ENCODE measurements at places on chromosomes 1 and 21.
A peak's percentile ranks its signal among the peaks of the same experiment; 100 is the strongest.

GRCh38 chr1:178055779-178056471, 38.0 kb upstream of the RASAL2 start:
- DNase-seq: no peak

GRCh38 chr1:67916140-67916886, 83.0 kb upstream of the GNG12 start:
- no peak for DNase-seq

DNA sequence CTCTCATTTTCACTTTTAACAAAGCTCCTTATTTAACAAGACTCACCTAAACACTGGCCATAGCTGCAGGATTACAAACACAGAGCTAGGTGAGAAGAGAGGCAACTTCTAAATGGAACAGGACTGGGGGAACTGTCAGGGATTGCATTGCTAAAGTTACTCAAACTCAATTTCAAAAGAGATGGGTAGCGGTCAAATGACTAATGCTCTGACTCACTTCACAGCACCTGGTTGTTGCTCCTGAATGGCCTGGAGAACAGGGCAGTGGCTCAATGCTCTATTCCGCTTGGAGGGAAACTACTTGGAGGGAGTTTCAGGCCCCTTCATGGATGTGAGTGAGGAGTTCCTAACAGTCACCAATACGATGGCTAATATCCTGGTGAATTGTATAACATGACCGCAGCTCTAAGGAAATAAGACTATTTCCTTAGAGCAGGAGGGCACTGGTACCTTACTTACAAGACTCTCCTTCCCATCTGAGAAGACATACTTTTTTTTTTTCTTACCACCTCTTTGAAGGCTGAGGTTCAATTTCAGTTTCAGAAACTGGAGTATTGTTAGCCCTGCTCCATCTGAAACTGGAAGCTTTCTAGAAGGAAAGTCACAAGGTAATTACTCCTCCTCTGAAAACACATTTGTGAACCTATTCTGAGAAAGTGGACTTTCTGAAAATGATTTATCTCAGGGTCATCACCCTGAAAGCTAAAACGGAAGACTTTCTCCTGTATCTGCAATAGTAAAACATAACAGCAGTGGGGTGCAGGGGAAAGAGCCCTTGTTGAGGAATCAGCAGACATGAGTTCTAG, 9.5 kb downstream of the DPT start:
- no peak for DNase-seq

DNA sequence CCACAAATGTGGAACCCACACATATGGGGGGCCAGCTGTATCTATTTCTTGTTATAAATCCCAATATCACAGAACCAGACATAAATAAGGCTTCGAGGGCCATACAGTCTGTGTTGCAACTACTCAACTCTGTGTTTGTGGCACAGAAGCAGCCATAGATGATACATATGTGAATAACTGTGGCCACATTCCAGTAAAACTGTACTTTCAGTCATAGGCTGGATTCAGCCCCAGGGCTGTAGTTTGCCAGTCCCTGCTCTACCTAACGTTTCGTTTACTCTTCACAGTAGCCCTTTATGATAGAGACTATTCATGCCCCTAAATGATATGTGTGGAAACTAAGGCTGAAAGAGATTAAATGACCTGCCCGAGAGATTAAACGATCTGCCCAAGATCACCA, 48.7 kb downstream of the FHAD1 start:
- no peak for DNase-seq

GRCh38 chr1:228407106-228408040, 738 bp upstream of the TRIM11 start:
- no peak for DNase-seq

DNA sequence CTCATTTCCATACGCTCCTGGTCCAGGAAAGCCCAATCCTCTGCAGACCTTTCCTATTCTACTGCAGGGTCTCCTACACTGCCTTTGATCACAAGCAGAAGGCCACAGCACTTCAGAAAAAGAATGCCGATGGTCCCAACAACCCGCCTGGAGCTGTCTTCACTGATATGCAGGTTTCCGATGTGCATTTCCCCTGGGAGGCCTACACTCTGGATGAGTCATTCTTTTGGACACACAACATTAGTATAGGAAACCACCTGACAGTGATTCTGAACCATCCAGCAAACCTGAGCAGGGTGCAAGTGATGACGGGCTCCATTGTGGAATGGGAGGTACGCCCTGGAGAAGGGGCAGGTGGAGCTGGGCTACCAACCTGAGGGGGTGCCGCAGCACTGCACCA, 15.0 kb downstream of the PCAT6 start:
- no peak for DNase-seq

GRCh38 chr1:205312866-205313562, 8.5 kb downstream of the NUAK2 start:
- no peak for DNase-seq

DNA sequence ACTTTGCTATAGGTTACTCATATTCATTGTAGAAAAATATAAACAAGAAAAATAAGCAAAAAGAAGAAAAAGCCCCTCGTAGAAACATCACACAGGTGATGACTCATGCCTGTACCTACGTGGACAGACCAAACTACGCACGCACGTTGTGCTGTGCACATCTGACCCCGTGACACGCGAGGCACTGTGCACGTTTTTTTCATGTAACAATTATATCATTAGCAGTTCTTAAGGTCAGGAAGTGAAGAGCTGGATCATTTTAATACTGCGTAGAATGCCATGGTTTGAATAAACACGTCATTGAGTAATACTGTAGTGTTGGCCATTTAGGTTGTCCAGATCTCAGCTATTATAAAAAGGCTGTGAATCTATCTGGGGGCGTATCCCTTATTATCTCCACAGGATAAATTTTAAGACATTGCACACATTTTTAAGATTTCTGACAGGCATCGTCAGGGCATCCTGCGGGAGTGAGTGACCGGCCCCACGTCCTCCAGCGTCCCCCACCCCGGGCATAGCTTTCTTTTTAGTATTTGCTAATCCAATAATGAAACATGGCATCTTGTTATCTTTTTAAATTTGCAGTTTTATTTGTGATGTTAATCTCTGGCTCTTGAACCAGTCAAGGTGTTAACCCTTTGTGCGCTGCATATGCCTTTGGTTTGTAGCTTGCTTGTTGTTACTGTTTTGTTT, 23.4 kb upstream of the ADARB1 start:
- no peak for DNase-seq

- DNase-seq: no peak
Measured at GRCh38 chr1:29251164-29252124, 15.1 kb downstream of the PTPRU start.

DNA sequence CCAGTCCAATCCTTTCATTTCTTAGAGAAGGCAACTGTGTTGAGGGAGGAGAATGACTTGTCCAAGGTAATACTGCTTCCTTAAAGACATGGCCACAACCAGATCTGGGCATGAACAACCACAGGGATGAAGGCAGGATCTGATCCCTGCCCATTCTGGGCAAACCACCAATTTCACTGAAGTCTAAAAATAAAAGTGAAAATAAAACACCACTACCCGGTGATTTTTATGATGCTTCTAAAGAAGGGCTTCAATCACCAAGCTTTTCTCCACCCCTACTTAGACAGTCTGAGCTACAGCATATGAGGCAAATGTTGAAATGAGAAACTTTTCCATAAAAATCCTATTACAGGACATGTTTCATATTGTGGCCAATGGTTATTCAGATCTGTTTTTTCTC, 133.0 kb downstream of the PTPN14 start:
- DNase-seq: no peak

GRCh38 chr21:45504021-45504515, 38.2 kb downstream of the SLC19A1 start:
- no peak for DNase-seq

- peak; percentile 10 for DNase-seq
Measured at GRCh38 chr1:90045853-90046563, 51.1 kb downstream of the ZNF326 start.

- DNase-seq: no peak
Measured at GRCh38 chr1:118588566-118588965, 399.6 kb downstream of the TBX15 start.

DNA sequence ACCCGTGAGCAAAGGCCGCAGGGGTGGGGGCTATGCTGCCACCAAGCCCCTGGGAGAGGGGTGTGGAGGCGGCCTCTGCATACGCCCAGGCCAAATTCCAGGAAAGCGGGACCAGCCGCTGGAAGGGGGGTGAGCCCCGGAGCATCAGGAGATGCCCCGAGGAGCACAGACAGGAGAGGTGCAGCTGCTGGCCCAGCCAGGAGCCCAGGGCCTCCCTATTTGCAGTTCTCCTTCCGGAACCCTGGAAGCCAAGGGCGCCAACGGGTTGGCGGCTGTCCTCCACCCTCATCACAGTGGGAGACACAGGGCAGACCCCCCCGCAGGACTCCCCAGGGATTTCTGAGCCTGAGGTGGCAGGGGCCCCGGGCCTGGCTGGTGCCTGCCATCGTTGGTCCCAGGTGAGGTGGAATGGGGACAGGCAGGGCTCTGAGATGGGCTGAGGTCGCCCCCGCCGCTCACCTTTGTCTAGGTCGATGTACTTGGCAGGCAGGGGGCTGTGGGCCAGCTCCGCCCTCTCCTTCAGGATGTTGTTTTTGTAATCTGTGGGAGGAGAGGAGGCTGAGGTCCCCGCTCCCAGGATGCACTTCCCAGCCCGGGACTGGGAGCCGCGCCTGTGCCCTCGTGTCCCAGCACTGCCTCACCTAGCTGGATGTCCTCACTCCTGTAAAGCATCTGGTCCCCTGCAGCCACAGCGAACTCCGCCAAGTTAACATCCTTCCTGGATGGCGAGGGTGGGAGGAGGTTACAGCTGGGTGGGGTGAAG, 4.4 kb upstream of the DVL1 start:
- no peak for DNase-seq

- DNase-seq: no peak
Measured at GRCh38 chr21:43332861-43333297, 94.1 kb downstream of the SIK1 start.

GRCh38 chr1:158014731-158015320, 21.4 kb downstream of the KIRREL1 start:
- no peak for DNase-seq

DNA sequence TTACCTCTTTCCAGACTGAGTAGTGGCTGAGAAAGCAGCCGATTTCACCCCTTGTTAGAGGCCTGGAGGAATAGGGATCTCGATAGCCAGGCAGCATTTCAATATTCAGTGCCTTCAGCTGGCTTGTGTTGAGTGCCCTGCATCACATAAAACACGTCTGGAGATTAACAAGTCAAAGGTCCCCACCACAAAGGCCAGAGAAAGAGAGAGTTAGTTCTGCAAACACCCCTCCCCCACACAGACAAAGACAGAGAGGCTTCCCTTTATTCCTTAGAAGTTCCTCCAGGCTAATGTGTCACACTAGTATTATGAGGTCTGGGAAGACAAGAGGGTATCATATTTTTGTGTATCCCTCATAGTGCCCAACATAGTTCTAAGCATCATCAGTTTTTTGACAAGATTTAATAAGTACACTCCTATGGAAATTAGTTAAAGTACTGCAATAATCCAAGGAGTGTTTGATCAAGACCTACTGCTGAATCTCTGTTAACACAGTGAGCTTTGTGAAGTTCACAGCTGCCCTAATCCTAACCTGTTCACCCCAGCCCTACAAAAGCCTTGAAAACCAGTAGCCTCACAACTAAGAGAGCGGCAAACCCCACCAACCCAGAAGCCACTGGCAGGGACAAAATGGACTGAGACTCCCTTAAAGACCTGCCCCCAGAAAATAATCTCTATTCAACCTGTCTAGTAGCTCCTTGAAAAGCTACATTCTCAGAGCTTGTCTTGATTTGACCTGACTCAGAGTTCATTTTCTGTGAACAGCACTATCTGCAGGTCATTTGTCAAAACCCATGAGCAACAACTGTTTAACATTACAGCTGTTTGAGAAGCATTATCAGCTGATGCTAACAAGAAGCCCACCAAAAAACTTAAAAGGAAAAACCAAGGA, 91.9 kb downstream of the COLGALT2 start:
- DNase-seq: no peak

DNA sequence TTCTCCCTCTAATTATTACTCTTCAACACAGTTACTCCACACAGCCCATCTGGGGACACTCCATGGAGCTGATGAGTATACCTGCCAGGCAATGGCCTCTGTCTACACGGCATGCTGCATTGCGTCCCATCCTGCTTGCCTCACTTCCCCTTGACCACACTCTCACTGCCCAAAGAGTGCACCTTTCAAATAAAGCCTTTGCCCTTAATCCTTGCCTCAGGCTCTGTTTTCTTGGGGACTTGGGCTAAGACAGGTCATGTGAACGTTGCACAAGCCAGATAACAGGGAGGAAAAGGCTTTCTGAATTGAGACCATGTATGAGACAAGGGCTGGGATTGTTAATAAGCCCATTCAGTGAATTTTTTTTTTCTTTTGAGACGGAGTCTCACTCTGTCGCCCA, 40.0 kb upstream of the SIM2 start:
- DNase-seq: no peak

GRCh38 chr1:225533238-225533637, 105.4 kb upstream of the LBR start:
- no peak for DNase-seq

DNA sequence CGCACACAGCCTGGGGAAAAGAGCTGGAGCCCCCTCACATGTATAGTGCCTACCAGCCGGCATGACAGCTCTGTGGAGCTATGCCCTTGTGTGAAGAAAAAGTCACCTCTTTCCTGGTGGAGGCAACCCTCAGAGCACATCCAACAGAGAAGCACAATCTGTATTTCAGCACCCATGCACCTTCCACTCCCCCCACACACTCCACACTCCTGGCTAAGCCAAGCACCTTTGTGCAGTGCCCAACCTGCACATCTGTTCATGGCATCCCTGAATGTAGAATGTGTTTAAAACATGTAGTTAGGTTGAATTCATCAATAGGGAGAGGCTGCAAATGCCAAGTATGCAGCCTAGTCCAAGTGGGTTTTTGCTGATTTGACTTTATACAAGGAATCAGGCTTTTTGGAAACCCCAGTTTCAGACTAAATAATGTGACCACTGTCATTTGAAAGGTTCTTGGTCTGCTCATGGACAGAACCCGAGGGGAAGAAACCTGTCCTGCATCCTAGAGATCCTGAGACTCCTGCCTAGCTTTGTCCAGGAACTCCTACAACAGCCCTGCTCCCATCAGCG, 197.1 kb downstream of the TOMM20 start:
- DNase-seq: no peak

DNA sequence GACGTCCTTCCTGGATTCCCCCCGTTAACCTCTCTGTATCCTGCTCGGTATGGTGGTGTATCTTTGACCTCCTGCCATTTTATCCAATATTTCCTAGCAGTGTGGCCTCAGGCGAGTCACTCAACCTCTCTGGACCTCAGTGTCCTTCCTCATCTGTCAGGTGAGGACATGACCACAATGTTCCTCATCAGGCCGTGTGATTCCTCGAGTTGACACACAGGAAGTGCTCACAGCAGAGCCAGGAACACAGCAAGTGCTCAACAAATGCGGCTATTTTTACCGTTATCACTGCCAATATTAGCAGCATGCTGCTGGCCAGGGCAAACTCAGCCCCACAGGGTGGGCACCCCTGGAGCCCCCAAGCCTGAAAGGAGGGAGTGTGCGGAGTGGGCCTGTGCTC, 450.2 kb downstream of the KIF26B start:
- DNase-seq: no peak

GRCh38 chr1:44903011-44903680, 60.1 kb upstream of the PTCH2 start:
- no peak for DNase-seq

All from activated gamma-delta T cell treated with Interleukin-2 at 50 U/mL for 16 hours (primary cell).